ENCODE measurements at places on chromosomes 12 and 14.

DNA sequence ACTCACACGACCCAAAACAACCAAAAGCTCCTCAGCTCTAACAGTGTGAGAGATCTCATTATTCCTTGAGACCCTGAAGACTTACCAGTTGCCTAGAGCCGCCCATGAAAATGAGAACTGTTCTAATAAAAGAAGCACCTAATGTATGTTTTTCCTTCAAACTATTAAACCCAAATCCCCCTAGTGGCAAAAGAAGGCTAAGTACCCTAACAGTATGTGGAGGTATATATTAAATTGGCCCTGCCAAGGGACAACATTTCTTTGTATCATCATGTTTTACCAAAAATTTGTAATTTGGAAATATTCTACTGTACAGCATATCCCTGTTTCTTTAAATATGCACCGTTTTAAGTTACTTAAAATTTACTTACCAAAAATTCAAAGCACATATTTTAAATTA lies 38.0 kb upstream of the PPFIA2 start:
- no peak for DNase-seq

DNA sequence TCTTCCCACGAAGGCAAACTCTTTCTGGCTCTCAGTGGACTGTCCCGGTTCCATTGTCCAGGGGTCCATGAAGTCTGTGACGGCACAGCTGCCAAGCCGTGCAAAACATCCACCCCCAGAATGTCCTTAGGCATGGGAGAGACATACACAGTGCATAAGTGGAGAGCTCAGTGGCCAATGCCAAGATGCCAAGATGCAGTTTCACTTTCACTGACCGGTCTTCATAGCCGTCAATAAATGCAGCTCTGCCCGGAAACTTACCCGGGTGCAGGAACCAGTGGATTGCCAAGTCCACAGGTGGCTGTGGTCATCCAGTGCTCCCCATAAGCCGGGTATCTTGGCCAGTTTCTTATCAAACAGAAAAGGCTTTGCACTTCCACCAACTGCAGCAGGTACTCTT lies 162.3 kb downstream of the PTCSC3 start:
- no peak for DNase-seq

- no peak for DNase-seq
Measured at GRCh38 chr12:96402061-96402460, 1.8 kb upstream of the CDK17 start.

DNA sequence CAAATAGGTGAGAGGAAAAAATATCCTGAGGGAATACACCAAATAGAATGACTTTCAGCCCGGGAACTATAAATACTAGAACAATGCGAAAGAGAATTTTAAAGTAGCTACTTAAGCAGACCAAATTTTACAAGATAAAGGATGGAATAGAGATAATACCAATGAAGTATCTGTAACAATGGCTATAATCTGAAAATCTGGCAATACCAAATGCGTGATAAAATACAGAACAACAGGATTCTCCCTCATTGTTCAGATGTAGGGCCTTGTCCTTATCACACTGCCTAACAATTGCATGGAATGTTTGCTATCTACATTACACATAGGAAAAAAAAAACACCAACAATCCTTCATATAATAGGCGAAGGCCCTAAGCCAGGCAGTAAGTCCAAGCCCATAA lies 815.4 kb upstream of the MDGA2 start:
- no peak for DNase-seq

GRCh38 chr14:101790232-101790631 lies 28.7 kb downstream of the PPP2R5C start:
- no peak for DNase-seq

- no peak for DNase-seq
Measured at GRCh38 chr12:112740387-112740934, 51.1 kb upstream of the RPH3A start.

GRCh38 chr14:32492457-32492856 lies 163.4 kb downstream of the AKAP6 start:
- DNase-seq, result no peak

GRCh38 chr12:2258025-2258424 lies 205.2 kb downstream of the CACNA1C start:
- no peak for DNase-seq

DNA sequence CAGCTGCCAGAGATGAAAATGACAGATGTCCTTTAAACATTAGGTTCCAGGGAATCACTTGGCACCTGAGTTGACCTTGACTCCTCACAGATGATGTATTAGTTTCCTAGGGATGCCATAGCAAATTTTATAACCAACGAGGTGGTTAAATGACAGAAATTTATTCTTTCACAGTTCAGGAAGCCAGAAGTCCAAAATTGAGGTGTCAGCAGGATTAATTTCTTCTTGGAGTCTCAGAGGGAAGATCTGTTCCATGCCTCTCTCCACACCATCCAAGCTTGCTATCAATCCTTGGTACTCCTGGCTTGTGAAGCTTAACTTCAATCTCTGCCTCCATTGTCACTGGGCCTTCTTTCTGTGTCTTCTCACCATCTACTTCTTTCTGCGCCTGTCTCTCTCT lies 249.7 kb upstream of the BTG1 start:
- DNase-seq, result no peak

GRCh38 chr14:76830556-76830955 lies 4.3 kb downstream of the LRRC74A start:
- no peak for DNase-seq

DNA sequence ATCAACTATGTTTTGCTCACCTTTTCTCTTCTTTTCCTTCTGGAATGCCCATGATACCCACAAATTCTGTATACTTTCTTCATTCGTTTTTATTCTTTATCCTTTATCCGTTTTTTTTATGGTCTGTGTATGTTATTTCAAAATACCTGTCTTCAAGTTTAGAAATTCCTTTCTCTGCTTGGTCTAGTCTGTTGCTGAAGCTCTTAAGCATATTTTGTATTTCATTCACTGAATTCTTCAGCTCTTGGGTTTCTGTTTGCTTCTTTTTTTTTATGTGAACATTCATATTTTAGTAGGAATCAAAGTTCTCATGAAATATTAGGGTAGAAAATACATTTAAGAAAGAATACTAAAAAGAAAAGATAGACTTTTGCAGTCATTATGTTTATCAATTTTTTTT lies 22.7 kb upstream of the GTF2A1 start:
- no peak for DNase-seq

DNA sequence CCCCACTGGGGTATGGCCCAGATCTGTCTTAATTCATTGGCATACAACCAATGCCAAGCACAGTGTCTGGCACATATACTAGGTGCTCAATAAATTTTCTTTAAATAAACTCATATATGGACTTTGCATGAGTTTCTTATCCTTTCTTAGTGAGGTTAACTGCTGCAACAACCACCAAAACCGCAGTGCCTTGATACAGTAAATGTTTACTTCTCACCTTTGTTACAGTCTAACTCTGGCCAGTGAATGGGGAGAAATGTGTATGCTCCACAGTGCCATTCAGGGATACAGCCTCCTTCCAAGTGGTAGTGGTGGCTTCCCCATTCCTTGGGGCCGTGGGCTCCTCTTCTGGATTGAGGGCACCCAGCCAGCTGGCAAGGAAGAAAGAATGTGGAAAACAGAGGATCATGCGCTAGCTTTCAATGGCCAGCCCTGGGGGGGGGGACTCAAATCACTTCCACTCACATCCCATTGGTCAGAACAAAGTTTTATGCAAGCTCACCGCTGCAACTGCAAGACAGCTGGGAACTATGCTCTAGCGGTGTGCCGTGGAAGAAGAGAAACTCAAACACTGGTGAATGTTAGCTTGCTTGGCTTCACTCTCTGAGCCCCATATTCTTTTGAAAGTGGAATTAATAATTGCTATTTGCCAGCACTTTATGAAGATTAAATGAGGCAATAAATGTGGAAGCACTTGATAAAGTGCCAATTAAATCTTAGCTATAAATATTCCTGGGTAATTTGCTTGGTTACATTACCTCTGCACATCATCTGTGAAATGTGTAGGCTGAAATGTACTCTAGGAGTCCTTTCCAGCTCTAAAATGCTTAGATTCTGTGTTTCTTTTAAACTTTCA lies 51.0 kb upstream of the SOCS2 start:
- no peak for DNase-seq

GRCh38 chr14:68705741-68706283 lies 87.1 kb downstream of the ZFP36L1 start:
- no peak for DNase-seq

DNA sequence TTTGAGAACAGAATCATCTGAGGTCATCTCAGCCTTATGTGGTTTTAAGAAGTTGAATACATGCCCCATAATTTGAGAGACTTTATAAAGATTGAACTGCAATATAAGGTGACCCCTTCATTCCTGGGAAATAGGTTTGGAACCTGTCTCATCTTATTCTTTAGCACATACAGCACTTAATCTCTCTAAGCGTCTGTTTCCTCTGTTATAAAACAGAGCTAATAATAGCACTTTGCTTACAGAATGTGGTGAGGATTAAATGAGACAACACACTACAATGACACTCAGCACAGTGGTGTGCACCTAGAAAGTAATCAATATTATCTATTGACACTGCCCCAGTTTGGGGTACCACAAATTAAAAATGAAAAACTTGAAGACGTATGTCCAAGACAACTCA lies 102.1 kb downstream of the DUSP6 start:
- DNase-seq, result no peak

GRCh38 chr14:94062344-94062940 lies 18.6 kb downstream of the DDX24 start:
- no peak for DNase-seq

- DNase-seq, result no peak
Measured at GRCh38 chr12:69179786-69180185, 59.6 kb upstream of the CPSF6 start.

- DNase-seq, result no peak
Measured at GRCh38 chr12:53504004-53504920, 3.0 kb downstream of the NPFF start.

GRCh38 chr12:32240831-32241230 lies 134.2 kb downstream of the BICD1 start:
- DNase-seq, result no peak

GRCh38 chr14:23054000-23054811 lies 3.1 kb downstream of the CDH24 start:
- peak; percentile 19 for DNase-seq

- DNase-seq, result no peak
Measured at GRCh38 chr12:105922670-105923102, 216.1 kb downstream of the NUAK1 start.

GRCh38 chr12:19144985-19145384 lies 15.5 kb downstream of the PLEKHA5 start:
- no peak for DNase-seq

DNA sequence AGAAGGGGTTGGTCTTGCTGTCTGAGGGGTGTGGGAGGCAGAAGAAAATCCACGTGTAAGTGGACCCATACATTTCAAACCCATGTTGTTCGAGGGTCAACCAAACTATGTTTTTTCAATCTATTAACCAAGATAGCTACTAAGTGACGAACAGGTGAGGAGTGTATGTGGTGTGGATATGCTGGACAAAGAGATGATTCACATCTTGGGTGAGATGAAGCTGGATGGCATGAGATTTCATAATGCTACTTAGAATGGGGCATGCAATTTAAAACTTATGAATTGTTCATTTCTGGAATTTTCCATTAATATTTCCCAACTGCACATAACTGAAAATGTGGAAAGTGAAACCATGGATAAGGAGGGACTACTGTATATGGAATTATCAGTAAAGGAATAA lies 17.9 kb upstream of the KTN1 start:
- no peak for DNase-seq

DNA sequence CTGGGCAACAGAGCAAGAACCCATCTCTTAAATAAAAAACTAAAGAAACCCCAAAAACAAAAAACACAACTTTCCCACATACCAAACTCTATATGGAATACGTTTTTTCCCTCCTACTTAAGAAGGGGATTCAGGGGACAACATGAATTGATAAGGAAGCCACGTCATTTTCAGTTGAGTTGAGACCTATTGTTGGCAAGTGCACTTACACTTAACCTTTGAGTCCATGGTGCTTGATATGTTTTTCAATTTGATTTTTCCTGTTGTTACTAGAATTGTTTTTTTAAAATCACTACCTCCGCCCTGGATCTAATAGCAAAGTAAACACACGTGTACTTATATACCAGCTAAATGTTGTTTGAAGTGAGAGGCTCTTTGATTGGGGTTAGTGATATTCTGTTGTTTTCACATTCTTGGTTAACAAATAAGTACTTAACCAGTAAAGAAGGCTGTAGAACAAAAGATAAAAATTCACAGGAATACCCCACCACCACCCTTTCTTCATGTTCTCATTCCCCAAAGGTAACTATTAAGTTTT lies 2.0 kb downstream of the FAM177A1 start:
- DNase-seq, result no peak

- no peak for DNase-seq
Measured at GRCh38 chr14:47763188-47763854, 87.9 kb upstream of the MDGA2 start.

- no peak for DNase-seq
Measured at GRCh38 chr12:66345956-66346355, 43.7 kb downstream of the HELB start.

- DNase-seq, result no peak
Measured at GRCh38 chr12:42892702-42893551, 303.4 kb upstream of the PRICKLE1 start.
